ENCODE measurements at places on chromosomes 5 and 9. TPM values are rescaled to one million over a fixed set of nuclear protein-coding genes. Genes with fewer than 3 reads are reported as not detected.

Gene RORB
- total RNA-seq = under 0.01 TPM

GRCh38 chr9:83620841-83621636 is 1.9 kb upstream of the IDNK start:
- DNase-seq = peak; percentile 52
- no peak overlapping the region for H3K27ac ChIP-seq
- H3K36me3 ChIP-seq = no peaks in the 10 kb centered on the region
- H3K4me1 ChIP-seq = peaks cover 3% of the 10 kb centered on the region
- no peaks in the 10 kb centered on the region for H3K27me3 ChIP-seq

Gene ADRB2
- total RNA-seq = 3.4 TPM

DNA sequence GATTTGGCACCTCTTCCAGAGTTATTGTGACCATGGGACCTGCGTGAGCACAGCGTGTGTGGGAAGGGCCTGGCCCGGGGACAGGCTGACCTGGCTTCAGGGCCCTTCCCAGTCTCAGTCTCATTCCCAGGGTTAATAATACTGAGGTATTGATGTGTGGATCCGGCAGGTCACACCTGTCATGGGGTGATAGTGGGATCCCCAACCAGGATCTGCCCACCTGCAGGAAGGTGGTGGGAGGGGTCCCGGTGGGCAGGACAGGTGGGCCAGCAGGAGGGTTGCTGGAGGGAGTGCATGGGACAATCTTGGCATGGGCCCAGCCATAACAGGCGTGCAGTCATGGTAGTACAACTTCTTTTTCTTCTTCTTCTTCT is 55.4 kb downstream of the COL15A1 start:
- H3K4me3 ChIP-seq = no peak overlapping the region
- H3K36me3 ChIP-seq = peaks cover 44% of the 10 kb centered on the region
- H3K4me1 ChIP-seq = peaks cover 17% of the 10 kb centered on the region
- H3K27me3 ChIP-seq = no peaks in the 10 kb centered on the region
- no peak for DNase-seq
- no peak overlapping the region for H3K27ac ChIP-seq

GRCh38 chr9:3511551-3511950 is 14.2 kb downstream of the RFX3 start:
- H3K4me1 ChIP-seq = peaks cover 2% of the 10 kb centered on the region
- H3K27ac ChIP-seq = no peak overlapping the region
- no peaks in the 10 kb centered on the region for H3K27me3 ChIP-seq
- no peak overlapping the region for H3K4me3 ChIP-seq

- peaks cover 49% of the 10 kb centered on the region for H3K27me3 ChIP-seq
- peaks cover 11% of the 10 kb centered on the region for H3K36me3 ChIP-seq
- no peak for DNase-seq
- no peak overlapping the region for H3K27ac ChIP-seq
- peak overlapping the region; percentile 38 for H3K4me3 ChIP-seq
- peaks cover 4% of the 10 kb centered on the region for H3K4me1 ChIP-seq
Observed at GRCh38 chr9:21968331-21969010, 25.7 kb downstream of the CDKN2A start.

Gene ORM2
- not detected for total RNA-seq

DNA sequence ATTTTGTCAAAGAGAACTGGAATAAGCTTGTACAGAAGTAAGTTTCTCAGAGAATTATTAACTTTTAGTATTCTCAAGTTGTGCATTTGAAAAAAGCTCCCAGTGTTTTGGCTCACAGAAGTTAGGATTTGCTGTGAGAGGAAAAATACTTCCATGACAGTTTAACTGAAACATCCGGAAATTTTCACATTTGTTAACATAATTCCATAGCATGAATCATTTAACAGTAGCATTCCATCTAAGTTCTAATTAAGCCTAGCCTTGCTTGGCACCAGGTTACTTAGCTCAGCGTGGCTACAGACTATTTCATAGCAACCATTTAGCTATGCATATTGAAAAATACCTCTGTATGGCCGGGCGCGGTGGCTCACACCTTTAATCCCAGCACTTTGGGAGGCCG is 90.8 kb downstream of the LNPEP start:
- H3K4me1 ChIP-seq = no peaks in the 10 kb centered on the region
- DNase-seq = no peak
- peaks cover 12% of the 10 kb centered on the region for H3K36me3 ChIP-seq
- no peak overlapping the region for H3K27ac ChIP-seq
- H3K4me3 ChIP-seq = no peak overlapping the region

Gene SET
- 182 TPM for total RNA-seq

DNA sequence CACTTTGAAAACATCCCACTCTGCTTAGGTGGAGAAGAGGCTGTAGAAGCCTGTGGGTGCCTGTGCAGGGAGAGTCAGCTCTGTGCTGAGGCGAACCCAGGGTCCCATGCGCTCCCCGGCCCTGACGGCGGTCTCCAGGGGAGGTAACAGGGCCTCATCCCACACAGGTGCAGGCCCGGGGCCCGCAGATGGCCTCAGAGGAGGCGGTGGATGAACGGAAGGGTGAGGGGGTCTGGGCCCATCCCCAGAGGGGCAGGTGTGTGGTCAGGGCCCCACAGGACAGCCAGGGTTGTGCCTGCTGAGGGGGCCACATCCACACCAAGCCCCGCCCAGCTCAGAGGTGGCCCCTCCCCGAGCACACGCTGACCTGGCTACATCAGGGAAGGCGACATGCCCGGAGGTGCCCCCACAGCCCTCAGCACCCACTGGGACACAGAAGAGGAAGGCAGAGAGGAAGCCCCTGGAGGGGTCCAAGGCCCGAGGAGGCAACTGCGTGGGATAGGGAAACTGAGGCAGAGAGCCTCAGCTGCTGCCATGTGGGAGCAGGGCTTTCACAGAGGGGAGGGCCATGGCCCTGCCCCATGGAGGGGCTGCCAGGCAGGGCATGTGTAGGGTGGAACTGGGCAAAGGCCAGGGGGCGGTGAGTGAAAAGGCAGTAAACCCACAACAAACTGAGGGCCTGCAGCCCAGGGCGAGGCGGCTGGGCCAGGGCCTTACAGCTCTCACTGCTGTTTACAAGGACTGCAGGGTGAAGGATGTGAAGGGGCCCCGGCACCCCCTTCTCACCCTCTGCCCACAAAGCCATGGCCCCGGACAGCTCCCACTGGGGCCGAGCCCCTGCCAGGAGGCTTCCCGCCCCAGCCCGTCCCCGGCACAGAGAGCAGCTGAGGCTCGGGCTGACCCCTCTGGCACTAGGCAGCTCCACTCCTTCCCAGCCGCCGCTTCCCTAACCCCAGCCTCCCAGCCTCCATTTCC is 29.5 kb downstream of the EXD3 start:
- no peak overlapping the region for H3K27ac ChIP-seq
- H3K4me1 ChIP-seq = peaks cover 11% of the 10 kb centered on the region
- peaks cover 4% of the 10 kb centered on the region for H3K36me3 ChIP-seq
- no peak overlapping the region for H3K4me3 ChIP-seq
- no peaks in the 10 kb centered on the region for H3K27me3 ChIP-seq
- no peak for DNase-seq

Gene PCDHGB3
- 5.9 TPM for total RNA-seq

GRCh38 chr5:100855937-100856430 is 47.1 kb downstream of the ST8SIA4 start:
- no peak overlapping the region for H3K4me3 ChIP-seq
- H3K27ac ChIP-seq = no peak overlapping the region
- H3K4me1 ChIP-seq = no peaks in the 10 kb centered on the region
- no peaks in the 10 kb centered on the region for H3K27me3 ChIP-seq
- no peaks in the 10 kb centered on the region for H3K36me3 ChIP-seq

Gene CEP78
- total RNA-seq = 18.3 TPM

GRCh38 chr9:109012009-109012875 is 1.1 kb downstream of the CTNNAL1 start:
- no peaks in the 10 kb centered on the region for H3K27me3 ChIP-seq
- H3K4me3 ChIP-seq = peak overlapping the region; percentile 71
- peaks cover 13% of the 10 kb centered on the region for H3K4me1 ChIP-seq
- H3K27ac ChIP-seq = peak overlapping the region; percentile 83
- peak; percentile 94 for DNase-seq
- no peaks in the 10 kb centered on the region for H3K36me3 ChIP-seq

Gene PCDHA8
- under 0.01 TPM for total RNA-seq

Gene GLRA1
- not detected for total RNA-seq

DNA sequence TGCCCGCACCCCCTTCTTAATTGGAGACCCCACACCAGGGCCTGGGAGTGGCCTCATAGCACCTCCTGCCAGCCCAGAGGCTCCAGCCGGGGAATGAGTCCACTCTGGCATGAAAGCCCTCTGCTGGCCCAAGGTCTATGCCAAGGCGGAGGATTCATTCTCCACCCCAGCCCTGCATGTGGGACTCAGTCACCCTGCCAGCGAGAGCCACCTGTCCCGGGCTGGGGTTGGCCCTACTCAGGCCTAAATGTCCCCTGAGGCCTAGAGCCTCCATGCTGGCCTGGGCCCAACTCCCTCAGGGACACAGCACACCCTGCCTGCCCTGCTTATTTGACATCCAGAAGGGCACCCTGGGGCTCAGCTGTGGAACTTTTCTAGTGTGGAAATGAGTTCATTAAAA is 1.0 kb upstream of the RAPGEF1 start:
- H3K4me3 ChIP-seq = no peak overlapping the region
- peaks cover 10% of the 10 kb centered on the region for H3K4me1 ChIP-seq
- H3K27ac ChIP-seq = no peak overlapping the region
- no peaks in the 10 kb centered on the region for H3K27me3 ChIP-seq
- H3K36me3 ChIP-seq = no peaks in the 10 kb centered on the region
- DNase-seq = no peak

Gene FBP2
- total RNA-seq = not detected

DNA sequence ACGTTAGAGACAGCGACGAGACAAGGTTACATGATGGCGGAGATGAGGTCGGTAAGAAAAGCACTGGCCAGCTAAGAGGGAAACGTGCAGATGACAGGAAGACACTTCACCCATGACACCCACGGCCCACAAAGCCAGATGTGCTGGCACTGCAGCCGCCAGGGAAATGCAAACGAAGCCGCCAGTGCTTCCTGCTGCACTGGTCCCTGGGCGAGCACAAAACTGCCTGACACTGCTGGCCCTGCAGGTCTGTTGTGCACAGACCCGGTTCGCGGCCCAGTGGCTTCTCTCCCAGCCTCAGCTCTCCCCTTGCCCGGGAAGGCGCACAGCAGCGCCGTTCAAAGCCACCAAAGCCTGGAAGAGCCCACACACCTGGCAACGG is 20.3 kb downstream of the QSOX2 start:
- H3K4me1 ChIP-seq = peaks cover 6% of the 10 kb centered on the region
- DNase-seq = no peak
- no peak overlapping the region for H3K27ac ChIP-seq
- H3K4me3 ChIP-seq = no peak overlapping the region
- peaks cover 14% of the 10 kb centered on the region for H3K36me3 ChIP-seq

- H3K27me3 ChIP-seq = no peaks in the 10 kb centered on the region
- H3K27ac ChIP-seq = no peak overlapping the region
- DNase-seq = no peak
Observed at GRCh38 chr5:80837679-80838078, 122.5 kb upstream of the RASGRF2 start.

GRCh38 chr5:156121882-156122281 is 205.1 kb upstream of the SGCD start:
- DNase-seq = peak; percentile 61
- H3K36me3 ChIP-seq = no peaks in the 10 kb centered on the region
- H3K4me3 ChIP-seq = no peak overlapping the region
- H3K4me1 ChIP-seq = peaks cover 6% of the 10 kb centered on the region
- no peaks in the 10 kb centered on the region for H3K27me3 ChIP-seq
- H3K27ac ChIP-seq = peak overlapping the region; percentile 74

GRCh38 chr9:21121595-21122251 is 19.9 kb downstream of the IFNW1 start:
- peaks cover 5% of the 10 kb centered on the region for H3K27me3 ChIP-seq
- no peak for DNase-seq
- no peak overlapping the region for H3K4me3 ChIP-seq
- H3K36me3 ChIP-seq = no peaks in the 10 kb centered on the region

Gene TRPM3
- not detected for total RNA-seq

- H3K36me3 ChIP-seq = no peaks in the 10 kb centered on the region
- H3K4me3 ChIP-seq = peak overlapping the region; percentile 88
- H3K27ac ChIP-seq = peak overlapping the region; percentile 67
- no peak for DNase-seq
- H3K4me1 ChIP-seq = peaks cover 5% of the 10 kb centered on the region
Observed at GRCh38 chr5:31193116-31193515, 370 bp upstream of the CDH6 start.

- H3K4me3 ChIP-seq = no peak overlapping the region
- 0 out of 2 replicates have a peak, but pooled peaks cover 1% of the 10 kb centered on the region for H3K36me3 ChIP-seq
- H3K27me3 ChIP-seq = no peaks in the 10 kb centered on the region
- H3K4me1 ChIP-seq = peaks cover 25% of the 10 kb centered on the region
- no peak for DNase-seq
- no peak overlapping the region for H3K27ac ChIP-seq
Observed at GRCh38 chr9:133977421-133978201, 14.5 kb downstream of the VAV2 start.

Gene FGD3
- total RNA-seq = not detected

All from IMR-90 (cell line).